ENCODE measurements at places on chromosomes 3 and 15.

DNA sequence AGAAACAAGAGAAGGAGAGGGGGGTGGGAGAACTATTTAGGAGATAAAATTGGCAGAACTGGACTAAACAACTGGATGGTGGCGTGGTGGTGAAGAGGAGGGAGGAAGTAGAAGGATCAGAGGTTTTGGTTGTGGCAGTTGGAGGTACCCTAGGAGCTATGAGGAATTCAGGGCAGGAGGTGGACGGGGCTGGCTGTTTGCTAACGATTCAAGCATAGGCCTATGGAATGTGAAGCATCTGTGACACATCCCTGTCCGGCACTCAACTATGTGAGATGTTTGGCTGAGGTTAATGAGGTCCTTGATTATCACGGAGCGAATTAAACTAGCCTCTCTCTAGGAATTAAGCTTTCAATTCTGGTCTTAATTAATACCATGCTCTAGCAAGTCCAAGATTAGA lies 13.5 kb downstream of the TARS3 start:
- DNase-seq = no peak

DNA sequence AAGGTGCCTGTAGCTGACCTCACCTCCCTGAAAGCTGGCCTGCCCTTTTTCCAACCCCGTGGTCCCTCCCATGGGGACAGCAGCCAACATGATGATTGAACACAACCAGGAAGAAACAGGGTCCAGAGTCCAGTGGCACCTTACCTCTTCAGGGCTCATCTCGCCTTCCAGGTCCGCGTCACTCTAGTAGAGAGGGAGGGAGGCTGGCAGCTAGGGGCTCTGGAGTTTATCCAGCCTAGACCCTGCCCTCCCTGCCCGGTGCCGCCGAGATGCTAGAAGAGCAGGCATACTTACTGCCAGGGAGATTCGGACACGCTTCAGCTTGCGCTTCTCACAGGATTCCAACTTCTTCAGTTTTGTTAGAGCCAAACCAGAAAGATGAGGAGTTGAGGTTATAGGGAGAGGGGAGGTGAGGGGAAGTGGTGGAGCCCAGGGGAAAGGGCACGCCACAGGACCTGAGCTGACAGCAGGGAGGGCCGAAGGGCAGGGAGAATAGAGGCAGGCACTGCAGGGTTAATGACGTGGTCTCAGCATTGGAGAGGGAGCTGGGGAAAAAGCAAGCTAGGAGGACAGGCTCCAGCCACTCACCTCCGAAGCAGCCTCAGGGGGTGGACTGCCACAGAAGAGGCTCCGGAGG lies 9.1 kb downstream of the CLCN2 start:
- DNase-seq = no peak

DNA sequence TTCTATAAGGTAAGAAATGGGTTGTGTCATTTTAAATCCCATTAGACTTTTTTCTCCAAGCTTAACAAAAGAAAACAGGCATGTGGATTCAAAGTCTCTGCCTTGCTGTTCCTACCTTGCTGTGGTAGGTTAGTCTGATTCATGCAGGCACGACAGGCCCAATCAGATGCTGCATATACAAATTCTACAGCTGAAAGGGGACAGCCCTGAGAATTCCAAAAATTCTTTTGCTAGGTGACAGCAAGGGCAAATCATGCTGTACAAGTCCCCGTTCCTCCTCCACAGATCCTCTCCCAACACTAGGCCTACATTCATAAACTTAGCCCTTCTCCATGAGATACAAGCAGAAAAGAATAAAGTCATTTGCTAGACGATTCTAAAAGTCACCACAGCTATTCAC lies 161.2 kb upstream of the THBS1 start:
- DNase-seq = no peak

DNA sequence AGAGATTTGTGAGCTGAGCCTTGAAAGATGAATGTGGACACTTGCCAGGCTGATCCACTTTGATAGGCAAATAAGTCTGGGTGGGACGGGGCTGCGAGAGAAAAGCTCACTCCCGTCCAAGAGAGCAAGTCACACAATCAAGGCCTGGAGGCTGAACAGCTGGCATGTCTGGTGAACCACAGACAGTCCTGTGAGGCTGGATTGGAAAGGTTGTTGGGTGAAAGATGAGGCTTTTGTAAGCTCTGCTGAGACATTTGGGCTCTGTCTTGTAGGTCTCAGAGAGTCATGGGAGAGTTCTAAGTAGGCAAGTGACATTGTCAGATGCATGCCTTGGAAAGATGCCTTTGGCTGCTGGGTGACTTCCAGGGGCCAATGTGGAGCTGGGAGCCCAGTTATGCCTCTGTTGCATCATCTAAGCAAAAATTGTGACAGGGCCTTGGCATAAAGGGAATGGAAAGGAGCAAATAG lies 38.5 kb downstream of the RPLP1 start:
- DNase-seq = no peak

DNA sequence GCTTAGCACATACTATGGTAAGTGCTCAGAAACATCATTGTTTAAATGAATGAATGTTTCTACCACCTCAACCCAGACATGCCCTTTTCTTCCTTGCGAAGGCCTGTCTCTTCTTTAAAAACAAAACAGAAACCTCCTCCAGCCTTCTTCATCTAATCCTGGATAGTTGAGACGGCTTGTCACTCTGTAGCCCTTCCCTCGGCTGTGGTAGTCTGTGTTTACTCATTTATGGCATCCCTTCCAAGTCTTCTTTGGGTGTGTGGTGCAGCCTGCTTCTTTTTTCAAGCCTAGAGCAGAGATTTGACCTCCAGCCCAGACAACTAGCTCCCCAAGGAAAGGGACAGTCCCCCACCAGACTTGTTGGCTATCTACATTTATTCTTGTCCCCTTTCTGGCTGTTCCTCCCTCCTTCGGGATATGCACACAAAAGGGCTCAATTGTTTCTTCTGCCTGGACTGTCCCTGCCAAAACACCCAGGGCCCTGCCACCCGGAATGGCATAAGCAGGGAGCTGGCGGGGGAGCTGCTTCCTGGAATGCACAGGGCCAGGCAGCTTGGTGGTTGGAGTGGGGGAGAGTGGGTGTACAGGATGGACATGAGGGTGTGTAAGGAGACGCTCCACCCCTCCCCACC lies 67.8 kb downstream of the ITGA11 start:
- DNase-seq = no peak

- DNase-seq = no peak
These were observed 103.5 kb downstream of the CORO2B start for GRCh38 chr15:68682330-68682729.

DNA sequence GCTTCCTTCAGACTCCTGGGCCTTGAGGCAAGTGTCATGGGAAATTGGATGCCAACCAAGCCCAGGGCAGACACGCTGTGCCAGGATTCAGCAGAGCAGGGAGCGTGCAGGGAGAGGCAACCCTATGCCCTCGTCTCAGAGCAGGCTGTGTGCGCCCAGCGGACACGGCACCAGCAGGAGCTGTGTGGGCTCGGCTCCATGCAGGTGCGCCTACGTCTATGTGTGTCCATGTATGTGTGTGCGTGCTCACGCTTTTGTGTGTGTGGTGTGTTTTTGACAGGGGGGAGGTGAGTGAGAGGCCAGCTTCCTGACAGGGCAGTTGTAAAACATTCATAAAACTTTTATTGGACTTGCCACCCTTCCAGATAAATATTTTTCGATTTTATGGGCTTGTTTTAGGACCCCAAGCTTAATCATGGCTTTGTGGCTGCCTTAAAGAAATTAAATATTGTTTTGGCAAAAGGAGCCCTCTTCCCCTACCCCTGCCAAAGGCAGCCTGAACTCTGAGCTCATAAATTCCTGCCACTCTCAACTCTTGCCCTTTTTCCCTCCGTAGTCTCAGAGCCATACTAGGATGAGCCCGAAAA lies 84.4 kb downstream of the DNAJB8 start:
- DNase-seq = no peak

- no peak for DNase-seq
These were observed 140.6 kb downstream of the RBPMS2 start for GRCh38 chr15:64634576-64635498.

DNA sequence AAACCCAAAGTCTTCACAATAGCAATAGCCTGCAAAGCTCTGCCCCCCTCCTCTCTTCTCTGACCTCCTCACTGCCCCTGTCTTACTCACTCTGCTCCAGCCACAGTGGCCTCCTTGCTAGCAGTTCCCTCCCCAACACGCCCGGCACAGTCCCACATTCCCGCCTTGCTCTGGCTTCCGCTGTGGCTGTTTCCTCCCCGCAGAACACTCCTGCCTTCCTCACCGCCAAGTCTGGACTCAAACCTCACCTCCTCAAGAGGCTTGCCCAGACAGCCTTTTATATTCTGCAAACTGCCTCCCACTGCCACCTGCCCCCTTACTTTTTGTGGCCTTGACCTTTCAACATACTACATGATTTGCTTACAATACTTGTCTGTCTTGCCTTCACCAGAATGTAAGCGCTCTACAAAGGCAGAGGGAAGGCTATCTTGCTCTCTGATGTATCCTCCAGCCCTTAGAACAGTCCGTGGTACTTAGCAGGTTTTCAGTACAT lies 406 bp upstream of the MPI start:
- DNase-seq = no peak

DNA sequence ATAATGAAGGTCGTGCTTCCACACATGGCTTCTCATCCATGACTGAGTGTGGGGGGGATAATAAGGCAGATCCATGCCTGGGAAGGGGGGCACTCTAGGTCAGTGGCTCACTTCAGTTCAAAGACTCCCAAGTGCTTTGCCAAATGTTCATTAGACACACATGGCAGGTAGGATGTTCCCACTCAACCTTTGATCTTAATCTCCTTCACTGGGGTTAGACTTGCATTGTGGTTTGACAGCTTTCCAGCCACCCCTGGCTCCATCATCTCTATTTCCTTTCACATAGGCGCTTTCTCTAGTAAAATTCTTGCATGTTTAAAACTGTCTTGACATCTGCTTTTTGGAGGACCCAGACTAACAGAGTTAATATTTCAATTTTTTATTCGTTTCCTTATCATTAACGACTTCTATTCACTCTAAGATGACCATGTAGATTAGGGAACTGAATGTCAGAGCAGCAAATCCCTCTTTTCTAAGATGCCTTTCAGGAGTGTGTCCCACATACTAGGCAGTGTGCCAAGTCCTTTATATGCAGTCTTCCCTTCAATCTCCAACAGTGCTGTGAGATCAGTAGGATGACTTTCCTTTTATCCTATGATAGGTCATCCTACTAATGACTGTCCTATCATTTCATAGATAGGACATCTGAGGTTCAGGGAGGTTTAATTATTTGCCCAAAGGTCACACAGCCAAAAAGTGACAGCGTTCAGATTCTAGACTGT lies 57.9 kb downstream of the BTD start:
- DNase-seq = no peak

- DNase-seq = no peak
These were observed 3.0 kb downstream of the ISL2 start for GRCh38 chr15:76339305-76340197.

DNA sequence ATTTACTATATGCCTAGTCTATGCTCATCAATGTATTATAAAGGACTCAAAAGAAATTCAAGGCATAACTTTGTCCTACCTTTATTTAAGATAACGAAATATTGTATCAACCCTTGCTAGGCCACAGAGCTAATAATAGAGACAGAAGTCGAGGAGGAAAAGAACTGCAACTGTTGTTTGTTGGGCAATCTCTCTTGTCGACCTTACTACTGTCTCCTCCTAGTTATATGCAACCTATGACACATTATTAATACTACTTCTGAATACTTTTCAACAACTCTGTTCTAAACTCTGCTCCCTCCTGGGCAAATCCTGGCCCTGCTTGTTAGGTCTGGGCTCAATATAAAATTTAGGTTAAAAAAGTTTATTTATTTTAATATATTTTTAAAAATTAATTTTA lies 24.6 kb downstream of the SPPL2A start:
- DNase-seq = no peak

- no peak for DNase-seq
These were observed 31.6 kb downstream of the ARHGEF26 start for GRCh38 chr3:154152741-154153140.

DNA sequence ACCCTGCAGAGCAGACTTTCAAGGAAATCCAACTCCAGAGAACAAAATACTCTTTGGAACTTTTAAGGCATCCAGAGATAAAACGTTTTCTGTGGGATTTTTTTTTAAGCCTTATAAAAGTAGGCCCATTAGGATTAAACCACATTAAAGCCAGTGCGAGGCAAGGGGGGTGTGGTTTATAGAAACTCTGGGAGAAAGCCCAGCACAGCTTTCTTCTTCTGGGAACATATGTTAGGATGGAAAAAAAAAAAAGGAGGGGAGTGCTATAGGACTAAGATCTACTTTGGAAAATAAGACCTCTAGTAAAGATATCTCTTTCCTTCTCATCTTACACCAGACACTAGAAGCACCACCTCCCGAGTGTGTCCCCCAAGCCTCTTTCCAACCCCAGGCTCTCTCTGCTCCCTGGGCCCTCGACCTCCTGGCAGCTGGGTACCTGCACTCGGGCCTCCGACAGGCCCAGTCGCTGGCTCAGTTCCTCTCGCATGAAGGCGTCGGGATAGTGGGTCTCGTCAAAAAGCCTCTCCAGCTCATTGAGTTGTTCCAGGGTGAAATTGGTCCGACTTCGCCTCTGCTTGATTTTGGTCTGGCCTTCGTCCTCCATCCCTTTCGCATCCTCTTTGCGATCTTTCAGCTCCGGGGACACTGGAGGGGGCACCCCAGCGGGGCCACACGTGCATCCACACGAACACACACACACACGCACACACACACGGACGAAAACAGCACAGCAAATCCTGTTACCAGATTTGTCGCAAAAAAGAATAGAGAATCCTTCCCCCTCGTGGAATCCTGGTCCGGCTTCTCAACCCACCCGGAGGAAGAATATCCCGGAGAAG lies 3.8 kb downstream of the SHOX2 start:
- DNase-seq = no peak
